G401 (cell line): ENCODE measurements at places on chromosomes 7 and 10.
A peak's percentile ranks its signal among the peaks of the same experiment; 100 is the strongest.

DNA sequence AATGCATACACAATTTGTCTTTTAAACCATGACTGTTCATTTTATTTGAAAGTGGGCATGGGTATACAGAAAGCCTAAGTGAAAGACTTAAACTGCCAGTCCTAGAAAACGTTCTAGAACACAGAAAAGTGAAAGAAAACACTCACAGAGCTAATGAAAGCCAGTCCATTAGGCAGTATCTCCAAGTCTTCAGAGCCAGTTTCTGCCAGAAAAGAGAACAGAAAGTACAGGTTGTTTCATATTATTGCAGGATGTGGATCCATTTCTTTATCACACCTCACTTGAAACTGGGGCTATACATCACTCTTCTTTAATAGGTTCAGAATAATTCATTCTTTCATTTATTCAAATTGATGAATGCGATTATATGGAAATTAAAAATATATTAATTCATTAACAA is 7.7 kb downstream of the PON1 start:
- DNase-seq = no peak

DNA sequence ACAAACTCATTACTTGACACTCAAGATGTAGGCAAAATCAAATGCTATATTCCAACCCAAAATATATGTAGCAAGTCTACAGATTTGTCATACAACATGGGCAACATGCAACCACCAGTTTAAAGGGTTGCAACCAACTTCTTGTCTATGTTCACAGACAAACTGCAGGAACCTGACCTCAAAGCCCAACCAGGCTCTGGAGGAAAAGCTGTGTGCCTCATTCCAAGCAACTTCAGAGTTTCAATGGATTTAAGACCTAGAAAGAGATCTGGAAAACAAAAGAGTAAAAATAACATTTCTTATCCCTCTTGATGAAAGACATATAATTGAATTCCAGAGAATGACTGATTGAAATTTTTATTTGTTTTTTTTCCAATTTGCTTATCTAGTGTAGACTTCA is 300.5 kb upstream of the ETV1 start:
- no peak for DNase-seq

GRCh38 chr7:101896941-101897340 is 79.5 kb downstream of the CUX1 start:
- no peak for DNase-seq

- DNase-seq = no peak
Measured at GRCh38 chr10:50544857-50545429, 78.8 kb downstream of the SGMS1 start.

- DNase-seq = no peak
Measured at GRCh38 chr10:22503315-22504088, 158.2 kb downstream of the SPAG6 start.

DNA sequence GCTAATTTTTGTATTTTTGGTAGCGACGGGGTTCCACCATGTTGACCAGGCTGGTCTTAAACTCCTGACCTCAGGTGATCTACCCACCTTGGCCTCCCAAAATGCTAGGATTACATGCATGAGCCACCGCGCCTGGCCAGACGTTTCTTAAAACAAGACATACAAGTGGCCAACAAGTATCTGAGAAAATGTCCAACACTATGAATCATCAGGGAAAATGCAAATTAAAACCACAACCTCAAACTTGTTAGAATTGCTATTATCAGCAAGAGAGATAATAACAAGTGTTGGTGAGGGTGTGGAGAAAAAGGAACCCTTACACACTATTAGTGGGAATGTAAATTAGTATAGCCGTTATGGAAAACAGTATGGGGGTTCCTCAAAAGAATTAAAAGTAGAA is 148.6 kb downstream of the SUGCT start:
- no peak for DNase-seq

DNA sequence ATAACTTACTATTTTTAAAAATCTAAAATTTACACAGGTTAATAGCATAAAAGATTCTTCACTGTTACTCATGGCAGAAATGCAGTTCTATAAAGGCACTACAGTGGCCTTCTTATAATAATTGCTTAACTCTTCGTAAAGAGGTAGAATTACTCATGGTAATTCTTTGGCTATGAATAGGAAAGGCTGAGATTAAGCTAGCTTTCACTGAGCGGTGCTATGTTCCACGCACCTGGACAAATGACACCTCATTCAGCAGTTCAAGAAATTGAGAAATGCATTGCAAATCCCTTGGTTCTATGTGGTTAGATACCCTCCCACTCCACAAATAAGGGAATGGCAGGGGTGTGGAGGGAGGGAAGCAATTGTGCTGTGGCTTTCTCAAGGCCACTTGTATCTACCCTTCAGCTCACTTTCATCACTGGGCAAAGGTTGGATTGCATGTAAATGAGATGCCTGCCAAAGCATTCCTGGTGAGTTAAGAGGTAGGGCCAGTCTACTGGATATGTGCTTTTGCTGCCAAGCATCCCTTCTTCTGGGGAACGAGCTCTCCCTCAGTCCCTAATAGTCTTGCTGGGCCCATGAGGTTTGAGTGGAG is 210.9 kb downstream of the TEX36 start:
- DNase-seq = no peak

DNA sequence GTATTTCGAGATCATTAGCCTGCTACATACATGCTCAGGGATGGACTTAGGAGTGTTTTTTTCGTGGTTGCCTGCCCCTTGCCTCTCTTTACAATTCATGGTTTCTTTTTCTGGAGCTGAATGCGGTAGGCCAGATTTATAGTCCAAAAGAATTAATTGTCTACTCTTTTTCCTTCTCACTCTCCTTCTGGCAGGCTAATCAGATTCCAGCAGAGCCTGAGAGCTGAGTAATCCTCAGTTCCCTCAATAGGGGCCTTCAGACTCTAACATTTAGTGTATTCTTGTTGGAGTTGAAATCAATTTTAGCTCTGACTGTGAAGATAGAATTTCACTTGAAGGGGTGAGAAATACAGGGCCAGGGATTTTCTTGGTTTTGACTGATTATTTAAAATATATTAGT is 16.4 kb downstream of the SORCS3 start:
- no peak for DNase-seq

GRCh38 chr10:3516234-3516922 is 268.6 kb downstream of the KLF6 start:
- no peak for DNase-seq

- DNase-seq = no peak
Measured at GRCh38 chr10:113493195-113493594, 59.7 kb upstream of the HABP2 start.

DNA sequence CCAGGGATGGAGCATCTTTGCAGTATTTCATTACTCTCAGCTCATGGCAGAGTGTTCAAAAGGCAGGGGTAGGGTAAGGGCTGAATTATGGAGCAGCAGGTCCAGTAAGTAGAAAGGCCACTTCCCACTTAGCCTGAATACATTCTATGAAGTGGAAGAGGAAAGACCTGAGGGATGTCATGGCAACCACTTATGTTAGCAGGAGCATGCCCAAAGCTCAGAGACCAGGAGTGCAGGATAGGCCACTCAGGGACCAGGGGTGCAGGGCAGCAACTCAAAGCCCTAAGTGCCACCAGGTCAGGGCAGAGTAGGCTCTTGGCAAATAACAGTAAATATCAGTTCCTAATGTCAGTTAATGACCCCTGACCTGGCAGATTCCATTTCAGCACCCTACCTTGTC is 3.6 kb downstream of the SRI start:
- DNase-seq = no peak

GRCh38 chr7:6606866-6607583 is 8.4 kb upstream of the ZNF853 start:
- DNase-seq = no peak

DNA sequence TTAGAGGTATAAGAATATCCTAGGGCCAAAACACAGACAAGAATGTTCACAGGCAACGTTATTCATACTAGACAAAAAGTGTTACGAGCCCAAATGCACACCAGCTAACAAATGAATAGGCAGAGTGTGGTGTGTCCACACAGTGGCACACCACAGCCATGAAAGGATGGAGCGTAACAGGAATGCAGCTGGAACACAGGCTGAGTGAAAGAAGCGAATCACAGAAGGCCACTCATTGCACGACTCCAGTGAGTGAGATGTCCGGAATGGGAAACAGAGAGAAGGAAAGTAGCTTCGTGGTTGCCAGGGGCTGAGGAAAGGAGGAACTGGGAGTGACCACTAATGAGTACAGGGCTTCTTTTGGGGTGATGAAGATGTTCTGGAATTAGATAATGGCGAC is 198.8 kb downstream of the TNS3 start:
- DNase-seq = no peak

DNA sequence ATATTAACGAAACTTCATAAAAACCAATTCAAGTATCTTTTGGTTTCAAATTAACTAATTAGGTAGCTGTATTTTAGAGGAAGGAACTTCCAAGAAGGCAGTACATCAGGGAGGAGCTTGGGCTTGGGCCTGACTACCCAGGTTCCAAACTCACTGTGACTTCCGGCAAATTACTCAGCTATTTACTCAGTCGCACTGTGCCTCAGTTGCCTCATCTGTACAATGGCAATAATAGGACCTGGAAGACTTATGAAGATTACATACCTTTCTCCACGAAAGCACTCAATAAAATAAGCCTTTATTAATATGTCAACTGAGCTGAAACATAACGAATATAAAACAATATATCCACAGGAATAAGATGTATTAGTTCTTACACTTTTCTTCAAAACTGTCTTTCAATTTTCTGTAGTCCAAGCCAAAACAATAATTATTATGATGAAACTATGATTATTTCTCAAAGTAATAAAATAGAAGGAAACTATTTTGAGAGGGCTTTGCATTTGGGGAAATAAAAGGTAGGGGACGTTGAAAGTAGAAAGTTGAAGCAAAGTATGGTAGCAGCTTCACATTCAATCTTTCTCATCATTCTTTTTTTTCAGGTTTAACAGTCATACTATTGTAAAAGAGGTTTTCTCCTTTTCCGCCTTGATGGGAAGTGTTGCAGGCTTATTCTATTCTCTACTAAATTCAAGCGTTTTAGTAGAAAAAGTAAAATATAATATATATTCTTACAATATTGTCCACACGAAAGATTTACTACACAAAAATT is 10.5 kb upstream of the EBLN1 start:
- no peak for DNase-seq

GRCh38 chr10:71424496-71425194 is 27.9 kb downstream of the CDH23 start:
- DNase-seq = no peak

DNA sequence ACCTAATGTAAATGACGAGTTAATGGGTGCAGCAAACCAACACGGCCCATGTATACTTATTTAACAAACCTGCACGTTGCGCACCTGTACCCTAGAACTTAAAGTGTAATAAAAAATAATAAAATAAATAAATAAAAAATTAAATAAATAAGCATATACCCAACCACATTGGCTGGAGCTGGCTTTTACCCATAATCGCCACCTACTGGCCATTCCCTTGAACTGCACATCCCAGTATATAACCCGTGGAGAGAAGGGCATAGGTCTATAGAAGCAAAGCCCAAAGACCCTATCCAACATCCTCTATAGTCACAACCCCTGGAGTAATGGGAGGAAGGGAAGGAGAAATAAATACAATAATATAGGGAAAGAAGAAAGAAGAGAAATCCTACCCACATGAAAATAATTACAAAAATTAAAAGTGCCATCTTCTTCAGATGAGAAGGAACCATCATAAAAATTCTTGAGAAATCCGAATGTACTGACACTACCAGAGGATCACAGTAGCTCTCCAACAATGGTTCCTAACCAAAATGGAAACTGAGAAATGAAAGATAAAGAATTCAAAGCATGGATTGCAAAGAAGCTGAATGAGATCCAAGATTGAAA is 65.6 kb downstream of the TWIST1 start:
- DNase-seq = peak; percentile 3

DNA sequence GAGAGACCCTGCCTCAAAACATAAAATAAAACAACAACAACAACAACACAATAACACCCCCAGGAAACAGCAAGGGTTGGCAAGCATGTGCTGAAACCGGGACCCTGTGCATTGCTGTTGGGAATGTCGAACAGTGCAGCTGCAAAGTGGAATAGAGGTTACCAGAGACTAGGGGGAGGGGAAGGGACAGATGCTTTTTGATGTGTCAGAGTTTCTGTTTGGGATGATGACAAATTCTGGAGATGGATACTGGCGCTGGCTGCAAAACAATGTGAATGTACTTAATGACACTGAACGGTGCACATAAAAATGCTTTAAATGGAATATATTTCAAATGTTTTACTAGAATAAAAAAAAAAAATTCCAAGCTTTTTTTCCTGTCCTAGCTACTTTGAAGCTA is 241.8 kb downstream of the TEX36 start:
- no peak for DNase-seq

GRCh38 chr7:27073076-27073475 is 22.7 kb downstream of the HOXA1 start:
- no peak for DNase-seq
